ENCODE measurements at places on chromosomes 11 and 22. TPM values are rescaled to one million over a fixed set of nuclear protein-coding genes. Genes with fewer than 3 reads are reported as not detected.

LRRC74B gene
- not detected for total RNA-seq

OSBP2 gene
- 15.0 TPM for total RNA-seq

DKK3 gene
- 11.9 TPM for total RNA-seq

MFNG gene
- 3.0 TPM for total RNA-seq

CABP4 gene
- total RNA-seq, result not detected

JAML gene
- not detected for total RNA-seq

RAG2 gene
- not detected for total RNA-seq

OR51I2 gene
- not detected for total RNA-seq

RBMXL2 gene
- not detected for total RNA-seq

NCF4 gene
- not detected for total RNA-seq

PRG2 gene
- total RNA-seq, result not detected

C1QTNF5 gene
- not detected for total RNA-seq

RTN4R gene
- total RNA-seq, result 10.1 TPM

APOA4 gene
- not detected for total RNA-seq

GRAP2 gene
- not detected for total RNA-seq

MS4A14 gene
- total RNA-seq, result not detected

NARS2 gene
- total RNA-seq, result 22.1 TPM

NRIP3 gene
- total RNA-seq, result 1.1 TPM

PPP2R1B gene
- 19.4 TPM for total RNA-seq
